ENCODE measurements at places on chromosomes 13 and 19. TPM values are rescaled to one million over a fixed set of nuclear protein-coding genes. Genes with fewer than 3 reads are reported as not detected.

GRCh38 chr13:19959141-19959830 is 759 bp downstream of the ZMYM2 start:
- peak; percentile 81 for DNase-seq

GRCh38 chr19:35846038-35846668 is 6.2 kb downstream of the NPHS1 start:
- no peak for DNase-seq

DNA sequence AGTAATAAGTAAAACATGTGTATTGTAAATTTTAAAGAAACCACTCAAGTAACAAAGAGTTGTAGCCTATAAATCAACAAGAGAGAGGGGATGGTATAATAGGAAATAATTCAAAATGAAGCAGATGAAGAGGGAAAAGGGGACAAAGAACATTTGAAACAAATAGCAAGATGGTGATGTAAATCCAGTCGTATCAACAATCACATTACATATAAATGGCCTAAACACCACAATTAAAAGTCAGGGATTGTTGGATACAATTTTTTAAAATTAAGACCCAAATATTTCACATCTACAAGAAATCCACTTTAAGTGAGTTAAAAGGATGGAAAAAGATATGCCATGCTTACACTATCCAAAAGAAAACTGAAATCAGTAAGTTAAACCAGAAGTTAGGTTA is 15.2 kb downstream of the FNDC3A start:
- DNase-seq: no peak

GRCh38 chr19:44725251-44725650 is 23.3 kb upstream of the BCL3 start:
- DNase-seq: no peak

DNA sequence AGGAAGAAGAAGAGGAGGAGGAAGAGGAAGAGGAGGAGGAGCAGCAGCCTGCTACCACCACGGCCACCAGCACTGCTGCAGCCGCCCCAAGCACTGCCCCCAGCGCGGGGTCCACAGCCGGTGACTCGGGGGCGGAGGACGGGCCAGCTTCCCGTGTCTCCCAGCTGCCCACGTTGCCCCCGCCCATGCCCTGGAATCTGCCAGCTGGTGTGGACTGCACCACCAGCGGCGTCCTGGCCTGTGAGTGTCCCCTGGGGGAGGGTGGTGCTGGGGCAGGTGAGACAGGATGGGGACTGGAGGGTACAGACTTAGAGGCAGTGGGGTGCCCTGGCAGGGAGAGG is 11.4 kb downstream of the SCAF1 start:
- no peak for DNase-seq

GRCh38 chr19:633786-634639 is 676 bp upstream of the POLRMT start:
- DNase-seq: no peak

DNA sequence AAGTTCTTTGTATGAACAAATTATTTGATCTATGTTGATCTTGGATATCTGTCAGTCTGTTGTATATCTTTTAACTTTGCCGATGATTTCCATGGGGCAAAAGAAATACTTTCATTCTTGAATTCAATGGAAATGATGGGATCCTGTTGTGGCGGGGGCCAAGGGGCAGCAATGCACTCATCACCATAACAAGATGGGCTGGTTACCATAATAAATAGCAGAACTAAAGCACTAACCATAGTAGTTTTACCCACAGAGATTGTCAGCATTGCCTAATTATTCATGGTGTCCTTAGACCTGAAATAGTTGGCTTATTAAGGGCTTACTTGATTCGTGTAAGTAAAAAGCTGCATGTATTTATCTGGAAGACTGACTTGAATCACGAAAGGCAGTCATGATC is 309.6 kb downstream of the RFC3 start:
- DNase-seq: no peak

DNA sequence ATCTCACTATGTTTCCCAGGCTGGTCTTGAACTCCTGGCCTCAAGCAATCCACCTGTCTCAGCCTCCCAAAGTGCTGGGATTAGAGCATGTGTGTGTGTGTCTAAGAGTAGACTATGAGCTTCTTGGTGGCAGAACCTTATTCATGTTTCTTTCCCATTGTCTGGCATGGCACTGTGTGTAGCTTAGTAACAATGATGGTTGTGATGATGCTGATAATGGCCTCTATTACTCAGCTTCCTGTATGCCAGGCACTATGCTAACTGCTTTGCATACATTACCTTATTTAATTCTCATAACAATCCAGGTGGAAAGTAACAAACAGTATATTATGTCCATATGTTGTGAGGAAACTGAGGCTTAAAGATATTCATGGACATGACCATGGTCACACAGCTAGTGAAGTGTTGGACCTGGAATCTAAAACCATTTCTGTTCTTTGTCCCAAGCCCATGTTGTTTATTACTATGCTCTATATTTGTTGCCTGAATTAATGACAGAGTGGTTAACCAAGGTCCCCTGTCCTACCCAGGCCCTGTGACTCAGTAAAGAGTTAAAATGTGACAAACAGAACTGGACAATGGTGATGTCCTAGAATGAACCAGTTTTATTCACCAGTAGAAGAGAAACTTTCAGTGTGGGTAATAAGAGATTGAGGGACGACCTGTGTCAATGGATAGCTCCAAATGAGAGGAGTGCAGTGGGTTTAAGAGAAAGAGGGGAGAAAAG is 109.6 kb downstream of the KLF5 start:
- no peak for DNase-seq

DNA sequence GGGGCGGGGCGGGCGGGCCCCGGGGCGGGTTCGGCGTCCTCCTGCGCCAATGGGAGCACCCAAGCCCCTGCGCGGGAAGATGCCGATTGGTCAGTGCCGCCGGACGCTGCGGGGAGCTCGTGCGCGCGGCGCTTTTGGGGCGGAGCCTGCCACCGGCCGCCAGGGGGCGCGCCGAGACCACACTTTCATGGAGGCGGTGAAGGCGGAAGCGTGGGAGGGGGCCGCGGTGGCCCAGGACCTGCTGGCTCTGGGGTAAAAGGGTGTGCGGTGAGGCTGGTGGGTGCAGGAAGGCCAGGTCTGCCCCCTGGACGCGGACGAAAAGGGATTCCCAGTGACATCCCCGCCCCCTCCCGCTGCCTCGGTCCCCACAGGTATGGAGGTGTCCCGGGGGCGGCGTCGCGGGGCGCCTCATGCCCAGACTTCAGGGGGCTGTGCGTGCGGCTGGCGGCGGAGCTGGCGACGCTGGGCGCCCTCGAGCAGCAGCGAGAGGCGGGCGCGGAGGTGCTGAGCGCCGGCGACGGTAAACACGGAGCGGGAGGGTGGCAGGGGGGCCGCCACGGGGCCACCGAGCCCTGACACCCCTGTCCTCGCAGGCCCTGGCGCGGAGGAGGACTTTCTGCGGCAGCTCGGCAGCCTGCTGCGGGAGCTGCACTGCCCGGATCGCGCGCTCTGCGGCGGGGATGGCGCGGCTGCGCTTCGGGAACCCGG is at the start of gene FAM98C:
TSS of gene FAM98C (plus strand) at position 127 of the 708 bp plus-strand sequence. CDS start at position 188, 61 bp downstream.
- peak; percentile 96 for DNase-seq

DNA sequence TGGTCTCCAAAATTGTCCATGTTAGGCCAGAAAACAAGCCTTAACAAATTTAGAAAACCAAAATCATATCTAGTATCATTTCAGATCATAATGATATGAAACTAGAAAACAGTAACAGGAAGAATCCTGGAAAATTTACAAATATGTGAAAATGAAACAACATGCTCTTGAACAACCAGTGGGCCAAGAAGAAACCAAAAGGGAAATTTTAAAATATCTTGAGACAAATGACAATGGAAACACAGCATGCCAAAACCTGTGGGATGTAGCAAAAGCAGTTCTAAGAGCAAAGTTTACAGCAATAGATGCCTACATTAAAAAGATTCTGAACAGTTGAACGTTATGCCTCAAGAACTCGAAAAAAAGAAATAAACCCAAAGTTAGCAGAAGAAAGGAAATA is 32.6 kb downstream of the VWA8 start:
- no peak for DNase-seq

- DNase-seq: peak; percentile 23
Observed at GRCh38 chr19:21586311-21587116, 81.1 kb downstream of the ZNF429 start.

DNA sequence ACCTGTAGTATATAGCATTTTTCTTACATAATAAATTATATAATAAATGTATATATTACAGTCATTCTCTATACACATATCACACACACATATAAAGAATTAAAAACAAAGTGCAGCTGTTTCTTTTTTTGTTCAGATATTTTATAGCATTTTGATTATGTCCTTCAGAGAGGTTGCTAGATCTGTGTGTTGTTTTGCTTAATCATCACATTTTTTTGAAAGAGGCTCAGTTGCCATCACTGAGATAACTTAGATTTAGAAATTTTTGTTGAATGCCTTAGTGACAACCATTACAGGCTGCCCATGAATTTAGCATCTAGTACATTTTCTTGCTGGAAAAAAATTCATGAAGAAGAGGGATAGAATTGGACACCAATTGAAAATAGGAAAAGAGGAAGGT is 545.2 kb upstream of the PCDH9 start:
- DNase-seq: no peak

- DNase-seq: no peak
Observed at GRCh38 chr19:12733369-12734214, 892 bp downstream of the TRIR start.

DNA sequence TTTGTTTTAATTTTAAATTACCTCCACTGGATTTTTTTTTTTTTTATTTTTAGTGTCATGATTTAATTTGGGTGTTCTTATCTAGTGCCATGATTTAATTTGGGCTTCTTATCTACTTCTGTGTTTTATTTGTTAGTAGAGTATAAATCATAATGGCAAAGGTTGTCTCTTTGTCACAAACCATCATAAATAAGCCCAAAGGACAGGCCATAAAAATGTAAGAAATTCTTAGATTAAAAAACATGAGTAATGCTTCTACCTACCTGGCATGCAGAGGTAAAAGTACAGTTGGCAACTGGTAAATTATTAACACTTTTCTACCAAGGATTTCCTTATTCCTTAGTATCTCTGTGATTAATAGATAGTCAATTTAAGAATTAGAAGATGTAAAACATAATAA is 55.2 kb downstream of the ERCC5 start:
- DNase-seq: no peak

- DNase-seq: peak; percentile 75
Observed at GRCh38 chr19:10518444-10519361, 1.5 kb upstream of the S1PR5 start.

DNA sequence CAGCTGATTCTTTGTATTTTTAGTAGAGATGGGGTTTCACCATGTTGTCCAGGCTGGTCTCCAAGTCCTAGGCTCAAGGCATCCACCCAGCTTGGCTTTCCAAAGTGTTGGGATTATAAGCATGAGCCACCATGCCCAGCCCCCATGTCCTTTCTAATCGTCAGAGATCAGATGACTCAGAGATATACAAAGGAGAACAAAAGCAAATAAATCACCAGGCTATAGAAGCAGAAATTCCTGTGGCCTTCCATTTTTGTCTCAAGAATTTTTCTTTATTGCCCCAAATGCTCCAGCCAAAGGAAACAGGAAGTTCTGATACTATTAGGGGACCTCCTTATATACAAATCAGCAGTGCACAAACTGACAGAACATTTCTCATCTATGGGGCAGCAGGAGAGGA is 207.8 kb downstream of the RFC3 start:
- no peak for DNase-seq

GRCh38 chr13:97971519-97971918 is 18.0 kb downstream of the IPO5 start:
- no peak for DNase-seq

GRCh38 chr13:31046711-31047279 is 114.3 kb downstream of the TEX26 start:
- DNase-seq: no peak

GRCh38 chr13:99041788-99042187 is 63.9 kb upstream of the DOCK9 start:
- DNase-seq: no peak

DNA sequence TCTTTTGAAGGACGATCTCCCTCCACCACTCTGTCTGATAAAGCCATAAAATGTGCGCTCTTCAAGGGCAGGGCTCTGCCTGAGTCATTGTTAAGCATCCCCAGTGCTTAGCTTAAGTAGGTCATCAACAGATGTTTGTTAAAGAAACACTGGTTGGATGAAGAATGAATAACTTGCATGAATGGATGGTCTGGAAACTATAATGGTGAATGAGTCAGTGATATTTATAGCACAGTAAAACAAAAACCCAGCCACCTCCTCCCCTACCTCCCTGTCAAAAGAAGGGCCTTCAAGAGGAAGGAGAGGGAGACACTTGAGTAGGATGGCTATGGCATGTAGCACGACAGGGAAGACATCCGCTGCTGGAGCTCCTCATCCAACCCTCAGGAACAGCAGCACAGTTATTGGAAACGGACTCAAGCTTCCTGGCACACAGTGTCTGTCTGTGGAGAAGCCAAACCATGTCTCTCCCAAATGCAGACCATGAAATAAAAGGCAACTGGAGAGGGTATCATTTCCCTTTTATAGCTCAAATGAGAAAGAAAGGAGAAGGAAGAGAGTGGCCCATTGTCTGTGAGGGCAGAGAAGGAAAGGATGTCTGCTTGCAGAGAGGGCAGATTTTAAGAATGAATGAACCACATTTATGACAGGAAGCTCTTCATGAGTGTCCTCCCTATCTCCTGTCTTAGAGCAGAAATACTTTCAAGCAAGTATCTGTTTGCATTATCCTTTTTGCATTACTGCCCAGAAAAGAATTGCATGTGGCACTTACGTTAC is 183.5 kb upstream of the UBL3 start:
- no peak for DNase-seq

DNA sequence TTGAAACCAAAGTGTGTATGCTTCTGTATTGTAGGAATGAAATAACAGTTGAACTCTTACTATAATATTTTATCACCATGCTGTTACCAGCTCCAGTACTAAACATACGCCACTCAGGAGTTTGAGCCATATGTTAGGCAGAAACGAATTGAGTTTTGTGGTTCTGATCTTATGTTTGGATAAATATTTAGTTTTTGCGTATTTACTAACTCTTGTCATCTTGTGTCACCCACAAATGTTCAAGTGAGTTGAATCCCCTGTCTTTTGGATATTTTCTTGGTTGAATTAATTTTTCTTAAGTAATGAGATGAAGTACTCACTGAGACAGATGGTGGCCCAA is 1.5 kb downstream of the FNDC3A start:
- DNase-seq: no peak

GRCh38 chr13:49627831-49628652 is at the start of gene ARL11:
TSS of gene ARL11 (plus strand) at chr13:49628507. CDS start at chr13:49630448, 1,941 bp downstream.
- DNase-seq: peak; percentile 56

GRCh38 chr19:13840305-13841085 is 36.4 kb upstream of the NANOS3 start:
- DNase-seq: peak; percentile 80

The RDH8 gene
- not detected for total RNA-seq

The RCBTB2 gene
- total RNA-seq: 1.5 TPM

The TMEM190 gene
- not detected for total RNA-seq

The TMC4 gene
- total RNA-seq: not detected

The CYP4F2 gene
- not detected for total RNA-seq

The OSCAR gene
- 0.19 TPM for total RNA-seq

The CDC42EP5 gene
- not detected for total RNA-seq

The ATP4A gene
- not detected for total RNA-seq
